ENCODE measurements at places on chromosomes 6 and 20.

DNA sequence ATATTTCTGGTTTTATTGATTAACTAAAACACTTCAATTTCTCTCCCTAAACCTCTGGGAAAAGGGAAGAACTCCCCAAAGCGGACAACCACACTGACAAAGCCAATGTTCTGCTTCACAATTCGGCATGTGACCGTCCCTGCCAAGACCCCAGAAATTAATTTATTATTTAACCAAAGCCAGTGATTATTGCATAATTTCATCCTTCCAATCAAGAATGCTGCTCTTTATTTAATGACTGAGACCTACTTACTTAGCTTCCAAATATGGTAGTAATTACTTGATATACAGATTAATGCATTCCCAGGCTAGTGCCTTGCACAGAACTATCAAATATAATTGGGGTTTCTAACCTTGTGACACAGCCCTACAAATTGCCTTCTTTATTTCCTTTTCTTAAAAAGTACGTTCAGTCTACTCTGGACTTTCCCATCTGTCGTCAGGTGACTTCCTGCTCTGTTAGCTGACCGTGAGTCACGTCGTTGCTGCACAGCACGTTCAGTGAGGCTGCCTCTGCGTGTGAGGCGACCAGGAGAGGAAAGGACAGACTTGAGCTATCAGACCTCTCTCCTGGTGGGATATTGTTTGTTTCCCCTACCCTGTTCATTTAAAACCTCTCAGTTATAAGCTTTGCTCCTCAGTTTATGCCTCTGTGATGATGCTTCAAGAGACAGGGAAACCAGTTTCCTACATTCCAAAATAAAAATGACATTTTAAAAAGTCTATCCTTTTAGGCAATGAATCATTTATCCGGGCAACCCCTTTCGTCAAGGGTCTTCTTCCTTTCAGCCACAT, 55.7 kb upstream of the TNFAIP3 start:
- peak; percentile 70 for DNase-seq

DNA sequence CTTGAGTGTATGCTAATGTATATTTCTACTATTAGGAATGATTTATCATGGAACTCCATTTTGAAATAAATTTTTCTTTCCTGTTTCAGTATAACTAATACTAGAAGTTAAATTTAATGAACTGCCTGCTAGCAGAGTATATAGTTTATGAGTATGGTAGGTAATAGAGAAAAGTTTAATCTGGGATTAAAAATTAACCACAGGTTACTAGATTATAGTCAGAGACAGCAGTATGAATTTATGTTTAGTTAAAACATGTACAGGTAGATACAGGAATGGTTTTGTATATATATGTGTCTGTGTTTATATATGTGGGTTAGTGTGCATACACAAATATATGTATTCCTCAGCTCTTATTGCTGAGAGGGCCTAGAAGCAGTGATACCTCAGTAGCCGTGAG, 32.3 kb downstream of the CD2AP start:
- DNase-seq: no peak

GRCh38 chr20:63734111-63734945, 2.1 kb upstream of the LIME1 start:
- DNase-seq: no peak

GRCh38 chr6:151731313-151731712, 76.2 kb upstream of the ESR1 start:
- DNase-seq: no peak

- no peak for DNase-seq
Observed at GRCh38 chr6:33030245-33030644, 20.9 kb upstream of the HLA-DOA start.

Data from effector memory CD8-positive, alpha-beta T cell (primary cell).